Putamen (tissue), 1 donor: ENCODE measurements at places on chromosomes 4 and X.
A peak's percentile ranks its signal among the peaks of the same experiment; 100 is the strongest.

DNA sequence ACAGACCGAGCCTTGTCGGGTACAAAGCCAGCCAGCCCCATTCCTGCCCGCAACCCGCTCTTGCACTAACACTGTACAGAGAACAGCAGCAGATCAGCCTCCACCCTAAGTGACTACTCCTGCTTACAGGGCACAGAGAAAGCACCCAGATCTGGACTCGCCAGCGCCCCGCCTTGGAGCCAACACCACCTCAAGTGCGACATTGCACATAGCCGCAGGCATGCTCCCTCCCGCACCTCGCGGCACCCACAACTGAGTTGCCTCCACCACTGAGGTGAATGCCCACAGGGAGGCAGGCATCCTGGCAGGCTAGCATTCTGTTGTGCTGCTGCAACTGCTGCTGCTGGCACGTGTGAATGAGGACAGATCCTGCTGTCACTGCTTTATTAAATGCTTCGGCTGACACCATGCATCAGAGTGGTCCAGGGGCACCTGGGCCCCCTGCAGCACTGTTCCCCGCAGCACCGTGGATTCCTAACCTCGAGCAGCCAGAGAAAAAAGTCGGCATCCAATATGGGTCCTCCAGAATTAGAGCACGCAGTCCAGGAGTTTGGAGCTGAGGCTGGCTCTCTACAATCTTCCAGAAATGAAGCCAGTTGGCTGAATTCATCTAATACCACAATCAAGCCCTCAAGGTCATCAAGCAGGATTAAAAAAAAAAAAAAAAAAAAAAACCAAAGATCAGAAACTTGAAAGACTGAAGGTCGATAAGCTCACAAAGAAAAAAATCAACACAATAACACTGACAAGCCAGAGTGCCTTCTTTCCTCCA is 352.9 kb downstream of the GASK1B start:
- DNase-seq = no peak

DNA sequence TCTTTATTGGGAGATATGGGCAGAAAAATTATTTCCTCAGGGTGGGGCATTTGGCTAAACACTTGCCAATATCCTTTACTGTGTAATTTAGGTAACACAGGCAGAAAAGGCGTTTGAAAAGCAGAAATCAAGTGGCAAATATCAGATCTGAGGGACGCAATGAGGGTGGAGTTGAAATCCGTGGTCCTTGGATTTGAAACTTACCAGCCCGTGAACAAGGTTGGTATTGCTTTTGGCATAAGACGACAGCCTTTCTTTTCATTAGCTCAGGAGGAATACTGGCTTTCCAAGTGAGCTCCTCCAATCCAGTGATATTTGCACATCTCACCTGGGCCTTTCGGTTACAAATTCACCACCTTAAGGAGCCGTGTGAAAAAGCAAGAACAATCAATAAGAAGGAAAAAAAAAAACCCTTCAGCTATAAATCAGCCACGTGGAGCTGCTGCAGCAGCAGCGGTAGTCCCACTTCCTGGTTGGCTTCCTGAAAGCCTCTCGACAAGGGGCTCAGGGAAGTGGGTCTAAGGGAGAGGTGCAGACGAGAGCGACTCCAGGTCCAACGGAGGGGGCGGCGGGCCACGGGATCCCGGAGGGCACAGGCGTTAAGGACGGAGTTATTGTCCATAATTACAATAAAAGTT is 734 bp upstream of the GALNT7 start:
- DNase-seq = peak; percentile 47

- no peak for DNase-seq
These were observed 63.2 kb downstream of the AASDH start for GRCh38 chr4:56324011-56324610.

GRCh38 chr4:173436149-173436579 is 37.2 kb upstream of the SCRG1 start:
- no peak for DNase-seq

- no peak for DNase-seq
These were observed 62.8 kb upstream of the DOCK11 start for GRCh38 chrX:118432799-118433198.

DNA sequence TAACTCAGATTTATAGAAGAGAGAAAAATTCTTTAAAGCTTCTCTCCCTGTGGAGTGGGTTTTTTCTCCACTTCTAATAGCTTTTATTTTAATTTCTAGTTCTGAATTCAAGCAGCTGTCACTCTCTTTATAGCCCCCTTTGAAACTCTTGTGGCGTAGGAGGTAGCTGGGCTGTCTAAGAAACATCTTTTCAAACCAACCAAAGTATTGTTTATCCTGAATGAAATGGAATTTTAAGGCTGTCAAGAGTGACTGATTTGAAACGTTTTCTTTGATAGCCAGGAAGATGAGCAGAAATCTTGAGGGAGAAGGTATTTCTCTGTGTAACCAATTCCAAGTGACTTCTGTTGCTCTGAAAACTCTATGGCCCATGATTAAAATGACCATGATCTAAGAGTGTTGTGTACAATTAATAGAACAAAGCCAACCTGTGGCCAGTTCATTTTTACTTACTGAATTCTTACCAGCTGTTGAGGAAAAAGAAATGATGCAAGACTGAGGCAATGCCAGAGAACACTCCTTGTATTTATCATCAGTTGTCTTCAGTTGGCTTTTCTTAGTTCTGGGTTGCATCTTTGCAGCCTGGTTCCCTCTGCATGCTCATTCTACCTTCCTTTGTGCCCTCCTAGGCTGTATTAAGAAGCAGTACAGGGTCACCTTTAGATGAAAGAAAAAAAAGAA is 298.4 kb downstream of the ARHGAP10 start:
- no peak for DNase-seq
